ENCODE measurements at places on chromosomes 11 and 22.

GRCh38 chr11:1772270-1773130 is 8.8 kb upstream of the CTSD start:
- peak; percentile 34 for DNase-seq

DNA sequence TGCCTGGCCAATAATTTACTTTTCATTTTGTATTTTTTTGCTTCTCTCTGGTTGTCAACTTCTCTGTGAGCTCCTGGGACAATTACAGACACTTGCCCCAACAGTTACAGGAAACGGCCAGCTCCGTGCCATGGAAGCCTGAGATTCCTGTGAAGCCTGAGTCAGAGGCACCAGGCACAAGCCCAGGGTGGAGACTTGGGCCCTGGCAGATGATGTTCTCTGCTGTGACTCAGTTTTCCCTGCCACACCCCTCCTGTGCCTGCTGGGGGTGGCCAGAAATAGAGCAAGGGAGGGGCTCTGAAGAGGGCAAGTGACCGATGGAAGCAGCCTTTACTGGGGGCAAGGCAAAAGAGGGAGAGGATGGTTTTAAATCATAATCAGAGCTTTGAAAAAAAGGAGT is 4.9 kb downstream of the ATP5MGL start:
- DNase-seq, result no peak

- DNase-seq, result no peak
Observed at GRCh38 chr22:46058591-46059519, 81.9 kb upstream of the WNT7B start.

- DNase-seq, result no peak
Observed at GRCh38 chr11:49505231-49505630, 296.8 kb upstream of the FOLH1 start.

DNA sequence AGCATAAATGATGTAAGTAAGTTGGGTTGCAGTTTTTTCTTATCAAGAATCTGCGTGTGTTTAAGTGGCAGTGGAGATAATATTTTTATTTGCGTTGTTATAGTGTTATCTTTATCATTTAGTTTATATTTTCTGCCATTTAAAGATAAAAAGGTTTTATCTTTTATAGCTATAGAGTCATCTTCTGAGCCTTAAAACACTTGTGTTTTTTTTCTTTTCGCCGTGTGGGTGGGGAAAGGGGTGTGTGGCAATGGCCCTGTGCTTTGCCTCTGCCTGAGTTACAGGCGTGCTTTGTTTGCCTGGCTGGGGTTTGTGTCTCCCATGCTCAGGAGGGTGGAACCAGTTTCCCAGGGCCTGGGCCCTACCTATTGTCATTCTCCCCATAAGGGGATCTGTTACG is 16.2 kb downstream of the ARHGEF12 start:
- DNase-seq, result no peak

GRCh38 chr22:41952713-41953112 is 763 bp downstream of the SMIM45 start:
- DNase-seq, result no peak

GRCh38 chr11:26994631-26995095 is 751 bp downstream of the FIBIN start:
- DNase-seq, result no peak

DNA sequence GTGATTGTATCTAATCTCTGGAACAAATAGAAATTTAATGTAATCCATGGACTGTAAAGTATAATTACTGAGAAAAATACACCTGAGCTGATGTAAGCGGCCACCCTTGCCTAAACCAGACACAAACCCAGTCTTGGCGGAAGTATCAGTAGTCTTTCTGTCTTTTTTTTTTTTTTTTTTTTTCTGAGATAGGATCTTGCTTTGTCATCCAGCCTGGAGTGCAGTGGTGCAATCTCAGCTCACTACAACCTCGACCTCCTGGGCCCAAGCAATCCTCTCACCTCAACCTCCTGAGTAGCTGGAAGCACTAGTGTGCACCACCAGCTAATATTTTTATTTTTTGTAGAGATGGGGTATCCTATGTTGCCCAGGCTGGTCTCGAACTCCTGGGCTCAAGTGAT is 5.5 kb upstream of the CXCR5 start:
- no peak for DNase-seq
